A172 (cell line): ENCODE measurements at places on chromosomes 1 and 21.
A peak's percentile ranks its signal among the peaks of the same experiment; 100 is the strongest.

- DNase-seq = peak; percentile 64
Measured at GRCh38 chr1:64505944-64506655, 36.2 kb downstream of the CACHD1 start.

DNA sequence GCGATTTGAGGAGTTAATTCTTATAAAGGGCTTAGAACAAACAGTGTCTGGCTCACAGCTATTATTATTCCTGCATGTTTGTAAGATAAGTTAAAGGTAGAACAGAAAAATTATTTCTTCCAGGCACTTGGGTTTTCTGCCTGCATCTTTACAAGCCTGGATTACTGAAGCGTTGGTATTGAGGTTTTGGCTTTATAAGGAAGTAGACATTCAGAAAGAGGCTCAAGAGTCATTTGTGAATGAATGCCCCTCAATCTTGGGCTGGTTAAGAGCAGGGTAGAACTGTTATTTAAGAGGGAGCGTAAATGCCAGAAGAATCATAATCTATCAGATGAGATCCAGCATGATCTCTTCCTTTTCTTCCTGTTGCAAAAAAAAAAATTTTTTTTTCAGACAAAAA is 77.3 kb upstream of the ARID1A start:
- DNase-seq = no peak

DNA sequence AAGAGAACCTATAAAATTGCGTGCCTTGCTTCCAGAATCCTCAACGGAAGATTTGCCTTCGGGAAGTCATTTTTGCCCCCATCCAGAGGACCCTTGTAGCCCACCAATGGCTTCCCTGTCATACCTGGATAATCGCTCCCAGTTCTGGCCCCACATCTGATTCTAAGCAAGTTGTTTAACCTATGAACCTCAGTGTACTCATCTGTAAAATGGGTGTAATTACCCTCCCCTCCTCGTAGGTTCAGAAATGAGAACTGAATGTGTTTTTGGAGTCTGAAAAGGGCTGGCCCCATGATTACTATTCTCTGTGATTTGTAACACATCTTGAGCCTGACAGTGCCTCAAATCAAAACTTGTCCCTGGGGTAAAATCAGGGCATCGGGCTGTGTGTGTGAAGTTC is 81.6 kb upstream of the TMEM51 start:
- no peak for DNase-seq

- DNase-seq = no peak
Measured at GRCh38 chr21:45883090-45883489, 98.5 kb upstream of the COL6A1 start.

DNA sequence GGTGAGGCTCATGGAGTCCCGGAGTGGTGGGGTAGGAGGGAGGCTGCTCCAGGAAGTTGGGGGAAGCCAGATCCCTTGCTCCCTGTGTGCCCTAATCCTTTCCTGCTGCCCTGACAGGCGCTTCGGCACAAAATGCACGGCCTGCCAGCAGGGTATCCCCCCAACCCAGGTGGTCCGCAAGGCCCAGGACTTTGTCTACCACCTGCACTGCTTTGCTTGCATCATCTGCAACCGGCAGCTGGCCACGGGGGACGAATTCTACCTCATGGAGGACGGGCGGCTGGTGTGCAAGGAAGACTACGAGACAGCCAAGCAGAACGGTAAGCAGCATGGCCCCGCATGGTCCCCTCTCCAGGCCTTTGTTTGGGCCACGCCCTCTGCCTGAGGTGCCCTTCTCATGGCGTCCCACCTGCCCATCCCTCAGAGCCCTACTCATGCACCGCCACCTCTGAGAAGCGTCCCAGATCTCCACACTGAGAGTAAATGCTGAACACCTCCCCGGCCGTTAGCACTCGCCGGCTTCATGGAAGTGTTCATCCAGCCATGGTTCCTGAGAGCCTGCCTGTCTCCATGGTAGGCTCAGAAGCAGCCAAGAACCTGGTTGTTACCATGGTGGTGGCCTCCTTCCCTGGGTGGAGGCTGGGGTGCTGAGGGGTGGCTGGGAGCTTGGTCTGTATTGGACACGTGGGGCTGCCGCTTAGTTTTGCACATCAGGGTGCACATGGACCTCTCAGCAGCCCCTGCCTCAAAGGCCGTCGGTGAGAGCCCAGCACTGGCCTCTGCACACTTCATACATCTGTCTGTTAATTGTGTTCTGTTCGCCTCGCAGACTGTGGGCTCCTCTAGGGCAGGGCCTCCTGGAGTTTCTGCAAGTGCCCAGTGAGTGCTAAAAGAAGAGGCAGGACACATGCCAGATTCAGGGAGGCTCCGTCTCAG is 36.5 kb downstream of the LHX4 start:
- no peak for DNase-seq

GRCh38 chr21:46064870-46065214 is 33.1 kb upstream of the COL6A2 start:
- no peak for DNase-seq

GRCh38 chr1:14915356-14916054 is 238.0 kb upstream of the TMEM51 start:
- DNase-seq = peak; percentile 37

DNA sequence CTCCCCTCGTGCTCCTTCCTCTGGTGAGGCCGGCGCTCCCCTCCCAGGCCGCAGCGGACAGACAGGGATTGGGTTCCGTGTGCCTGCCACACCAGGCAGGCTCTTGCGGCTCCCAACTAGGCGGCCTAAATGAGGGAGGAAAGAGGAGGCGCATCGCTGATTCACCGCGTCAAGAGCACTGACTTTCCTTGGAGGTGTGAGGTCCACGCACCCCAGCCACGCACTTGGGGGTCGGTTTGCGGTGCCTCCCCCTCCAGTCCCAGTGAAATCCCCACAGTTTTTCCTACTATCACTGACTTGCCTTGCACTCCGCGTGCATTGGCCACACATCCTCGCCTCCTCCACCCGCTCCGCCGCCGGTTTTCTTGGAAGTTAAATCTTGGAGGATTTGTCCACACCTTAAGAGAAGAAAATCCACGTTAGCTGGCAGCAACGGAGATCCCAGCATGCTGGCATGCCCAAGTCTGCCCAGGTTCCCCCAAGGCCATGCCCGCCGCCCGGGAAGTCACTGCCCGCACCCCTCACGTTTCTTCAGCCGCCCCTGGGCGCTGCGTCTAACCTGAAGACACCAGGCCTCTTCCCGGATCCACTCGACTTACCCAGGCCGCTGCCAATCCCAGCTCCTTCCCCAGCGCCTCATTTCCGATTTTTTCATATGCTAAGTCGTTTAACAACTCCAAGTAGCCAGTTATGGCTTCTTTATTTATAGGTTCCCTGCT is 1.1 kb upstream of the FOXD3 start:
- DNase-seq = no peak

DNA sequence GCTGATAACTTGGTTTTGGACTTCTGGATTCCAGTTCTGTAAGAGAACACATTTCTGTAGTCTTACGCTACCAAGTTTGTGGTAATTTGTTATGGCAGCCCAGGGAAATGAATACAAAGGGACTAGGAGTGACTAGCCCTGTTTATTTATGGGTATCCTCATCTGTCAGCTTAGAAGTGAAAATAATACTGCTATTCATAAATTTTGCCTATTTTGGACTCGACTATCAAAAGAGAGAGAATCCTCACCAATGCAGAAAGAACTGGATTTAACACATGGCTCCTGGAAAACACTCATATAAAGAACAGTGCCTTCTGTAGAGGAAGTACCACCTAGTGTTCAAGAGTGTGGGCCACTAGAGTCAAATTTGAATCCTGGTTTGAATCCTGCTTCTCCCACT is 22.6 kb downstream of the HSD11B1 start:
- no peak for DNase-seq

GRCh38 chr1:246698466-246699094 is 25.6 kb upstream of the SCCPDH start:
- DNase-seq = no peak

- no peak for DNase-seq
Measured at GRCh38 chr21:46626536-46626935, 8.9 kb upstream of the PRMT2 start.
